Activated T-cell treated with anti-CD3 and anti-CD28 coated beads for 48 hours (primary cell): ENCODE measurements at places on chromosomes 16 and 17.

GRCh38 chr16:67853670-67854069 is 6.2 kb upstream of the CENPT start:
- DNase-seq: no peak

- no peak for DNase-seq
These were observed 3.1 kb upstream of the TPPP3 start for GRCh38 chr16:67396159-67397035.

- no peak for DNase-seq
These were observed 17.4 kb downstream of the IST1 start for GRCh38 chr16:71912534-71913275.

DNA sequence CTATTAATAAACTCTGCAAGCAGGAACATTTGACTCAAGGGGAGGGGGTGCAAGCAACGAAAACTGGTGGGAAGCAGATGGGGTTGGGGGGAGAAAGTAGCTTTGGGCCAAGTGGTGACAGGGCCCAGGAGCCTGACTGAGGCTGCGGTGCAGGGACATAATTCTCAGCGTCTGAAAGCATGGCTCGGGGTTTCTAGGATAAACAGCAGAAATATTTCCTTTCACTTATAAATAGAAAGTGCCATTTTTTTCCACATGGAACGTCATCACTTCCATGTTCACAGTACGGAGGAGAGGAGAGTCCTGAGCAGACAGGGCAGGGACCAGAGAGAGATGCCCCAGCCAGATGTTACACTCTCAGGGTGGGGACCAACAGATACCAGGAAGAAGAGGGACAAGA is 197.1 kb downstream of the ZFHX3 start:
- no peak for DNase-seq

GRCh38 chr16:49492896-49493626 is 119.5 kb downstream of the C16orf78 start:
- no peak for DNase-seq

DNA sequence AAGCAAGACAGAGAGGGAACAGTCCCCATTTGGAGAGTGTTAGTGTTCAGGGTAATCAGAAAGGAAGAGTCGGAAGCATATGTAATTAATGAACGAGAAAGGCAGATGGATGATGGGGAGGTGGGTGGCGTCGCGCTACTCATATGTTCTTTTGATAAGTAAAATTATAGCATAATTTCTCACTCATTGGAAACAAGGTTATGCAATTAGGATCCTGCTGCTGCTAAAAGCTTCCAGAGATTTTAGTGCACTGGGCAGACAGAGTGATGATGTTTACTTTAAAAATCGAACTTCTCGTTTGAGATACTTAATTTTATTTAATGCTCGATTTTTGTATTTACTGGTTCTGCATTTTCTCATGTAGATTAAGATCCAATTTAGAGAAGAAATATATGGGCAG is 96.2 kb downstream of the PRKCA start:
- DNase-seq: no peak

- DNase-seq: no peak
These were observed 8.2 kb downstream of the CANT1 start for GRCh38 chr17:79001190-79002020.
